NCI-H524 (cell line): ENCODE measurements at places on chromosomes 6 and 20.

DNA sequence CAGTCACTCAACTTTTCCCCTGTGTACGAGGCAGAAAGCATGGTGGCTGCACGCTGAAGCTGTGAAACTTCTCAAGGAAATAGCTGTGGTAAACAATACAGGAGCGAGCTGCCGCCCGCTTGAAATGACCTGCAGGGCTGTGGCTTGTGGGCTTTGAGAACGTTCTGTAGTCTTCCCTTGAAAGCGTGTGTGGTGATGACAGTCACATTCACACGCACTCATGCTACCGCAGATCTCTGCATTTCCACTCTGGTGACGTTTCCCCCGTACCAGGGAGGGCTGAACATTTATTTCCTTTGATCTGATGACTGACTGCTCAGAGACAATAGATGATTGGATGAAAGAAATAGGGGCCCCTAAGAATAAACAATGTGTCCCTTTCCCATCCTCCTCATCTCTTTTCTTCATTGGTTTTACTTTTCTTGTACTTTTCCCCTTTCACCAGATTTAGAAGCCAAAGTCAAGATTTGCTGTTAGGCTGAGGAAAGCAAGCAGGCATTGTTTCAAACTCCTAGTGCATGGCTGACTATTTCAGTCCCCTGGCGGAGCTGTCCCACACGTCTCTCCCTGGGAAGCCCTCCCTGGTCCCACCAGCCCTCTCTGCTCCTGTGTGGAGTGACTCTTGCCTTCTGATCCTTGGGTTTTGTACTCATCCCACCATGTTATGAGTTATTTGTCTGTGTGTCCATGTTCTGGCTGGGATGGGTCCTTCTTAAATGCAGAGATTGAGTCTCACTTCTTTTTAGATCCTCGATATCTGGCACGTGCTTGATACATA is 3.9 kb downstream of the SYTL3 start:
- no peak for DNase-seq

GRCh38 chr6:50850223-50851048 is 31.8 kb downstream of the TFAP2B start:
- DNase-seq, result no peak

GRCh38 chr20:41467220-41467619 is 100.6 kb upstream of the EMILIN3 start:
- no peak for DNase-seq

DNA sequence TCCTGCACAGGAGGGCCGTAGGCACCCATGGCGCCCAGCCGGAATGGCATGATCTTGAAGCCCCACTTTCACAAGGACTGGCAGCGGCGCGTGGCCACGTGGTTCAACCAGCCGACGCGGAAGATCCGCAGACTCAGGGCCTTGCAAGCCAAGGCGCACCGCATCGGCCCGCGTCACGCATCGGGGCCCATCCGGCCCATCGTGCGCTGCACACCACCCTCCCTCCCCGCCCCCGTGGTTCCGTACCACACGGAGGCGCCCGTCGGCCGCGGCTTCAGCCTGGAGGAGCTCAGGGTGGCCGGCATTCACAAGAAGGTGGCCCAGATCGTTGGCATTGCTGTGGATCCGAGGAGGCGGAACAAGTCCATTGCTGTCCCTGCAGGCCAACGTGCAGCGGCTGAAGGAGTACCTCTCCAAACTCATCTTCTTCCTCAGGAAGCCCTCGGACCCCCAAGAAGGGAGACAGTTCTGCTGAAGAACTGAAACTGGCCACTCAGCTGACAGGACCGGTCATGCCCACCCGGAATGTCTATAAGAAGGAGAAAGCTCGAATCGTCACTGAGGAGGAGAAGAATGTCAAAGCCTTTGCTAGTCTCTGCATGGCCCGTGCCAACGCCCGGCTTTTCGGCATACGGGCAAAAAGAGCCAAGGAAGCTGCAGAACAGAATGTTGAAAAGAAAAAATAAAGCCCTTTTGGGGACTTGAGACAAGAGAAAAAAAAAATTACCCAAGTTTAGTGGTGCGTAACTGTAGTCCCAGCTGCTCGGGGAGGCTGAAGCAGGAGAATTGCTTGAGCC is 9.9 kb upstream of the NCOA5 start:
- peak; percentile 14 for DNase-seq

GRCh38 chr6:6826095-6826901 is 237.8 kb downstream of the LY86 start:
- DNase-seq, result no peak

- peak; percentile 64 for DNase-seq
Observed at GRCh38 chr6:118223316-118223715, 316.3 kb downstream of the SLC35F1 start.
